ENCODE measurements at places on chromosomes 13 and 19. TPM values are rescaled to one million over a fixed set of nuclear protein-coding genes. Genes with fewer than 3 reads are reported as not detected.
A peak's percentile ranks its signal among the peaks of the same experiment; 100 is the strongest.

Gene ZNF763
- total RNA-seq, result 2.4 TPM

Gene GSX1
- total RNA-seq, result not detected

Gene PSG11
- total RNA-seq, result not detected

Gene ZNF699
- total RNA-seq, result 6.8 TPM

Gene HSPB6
- 25.3 TPM for total RNA-seq

Gene AMH
- 1.7 TPM for total RNA-seq

Gene MEIOSIN
- total RNA-seq, result not detected

Gene PDS5B
- total RNA-seq, result 46.1 TPM

DNA sequence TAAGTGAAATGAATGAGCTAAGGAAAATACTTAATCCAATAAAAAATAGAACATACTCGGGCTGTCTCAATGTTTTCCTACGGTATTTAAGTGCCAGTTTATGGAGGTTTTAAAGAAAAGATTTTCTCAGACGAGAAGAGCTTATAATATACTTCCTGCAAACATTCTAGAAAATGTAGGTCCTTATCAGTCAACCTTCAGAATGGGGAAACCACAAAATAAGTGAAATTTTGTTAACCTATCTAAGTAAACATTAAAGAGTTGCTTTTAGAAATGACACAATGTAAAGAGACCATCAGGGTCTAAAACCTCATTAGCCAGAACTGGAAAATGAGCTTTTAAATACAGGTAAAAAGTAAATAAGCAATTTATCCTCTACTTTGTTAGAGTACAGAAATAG lies 12.1 kb downstream of the MIR17HG start:
- no peak for DNase-seq
- no peak overlapping the region for H3K27ac ChIP-seq
- H3K4me1 ChIP-seq, result no peaks in the 10 kb centered on the region
- H3K4me3 ChIP-seq, result no peak overlapping the region
- peaks cover 3% of the 10 kb centered on the region for H3K36me3 ChIP-seq
- H3K27me3 ChIP-seq, result no peaks in the 10 kb centered on the region

DNA sequence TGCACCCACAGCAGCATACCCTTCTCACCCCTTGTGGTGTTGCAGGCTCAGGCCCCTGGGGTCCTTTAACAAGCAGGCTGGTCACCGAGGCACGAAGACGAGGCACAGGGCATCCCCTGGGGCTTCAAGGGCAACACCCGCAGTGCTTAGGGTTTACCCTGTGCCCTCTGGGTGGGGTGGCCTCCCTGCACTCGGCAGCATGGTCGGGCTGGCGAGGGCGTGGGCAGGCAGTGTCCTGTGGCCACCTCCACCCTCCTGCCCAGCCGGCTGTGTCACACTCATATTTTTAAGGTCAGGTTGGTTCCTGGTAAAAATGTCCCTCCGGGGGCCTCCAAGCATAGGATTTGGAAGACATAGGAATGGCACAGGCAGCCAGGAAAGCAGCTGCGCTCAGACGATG lies 11.4 kb upstream of the ZNF135 start:
- H3K27ac ChIP-seq, result no peak overlapping the region
- no peak overlapping the region for H3K4me3 ChIP-seq
- no peak for DNase-seq
- H3K36me3 ChIP-seq, result no peaks in the 10 kb centered on the region
- H3K4me1 ChIP-seq, result no peaks in the 10 kb centered on the region
- H3K27me3 ChIP-seq, result no peaks in the 10 kb centered on the region

GRCh38 chr19:58553799-58554493 lies 959 bp downstream of the CHMP2A start:
- peaks cover 41% of the 10 kb centered on the region for H3K36me3 ChIP-seq
- peak overlapping the region; percentile 76 for H3K4me3 ChIP-seq
- no peak for DNase-seq
- H3K4me1 ChIP-seq, result peaks cover 45% of the 10 kb centered on the region
- no peaks in the 10 kb centered on the region for H3K27me3 ChIP-seq
- peak overlapping the region; percentile 92 for H3K27ac ChIP-seq

GRCh38 chr13:85091631-85092234 lies 707.5 kb downstream of the SLITRK6 start:
- H3K4me1 ChIP-seq, result no peaks in the 10 kb centered on the region
- no peak overlapping the region for H3K4me3 ChIP-seq
- H3K36me3 ChIP-seq, result no peaks in the 10 kb centered on the region
- DNase-seq, result no peak

GRCh38 chr19:2032296-2032941 lies 16.9 kb upstream of the BTBD2 start:
- H3K4me3 ChIP-seq, result no peak overlapping the region
- no peaks in the 10 kb centered on the region for H3K27me3 ChIP-seq
- H3K4me1 ChIP-seq, result peaks cover 51% of the 10 kb centered on the region
- H3K27ac ChIP-seq, result peak overlapping the region; percentile 95
- H3K36me3 ChIP-seq, result no peaks in the 10 kb centered on the region

GRCh38 chr13:51552027-51552426 lies 32.2 kb upstream of the WDFY2 start:
- H3K4me3 ChIP-seq, result no peak overlapping the region
- no peak for DNase-seq
- no peaks in the 10 kb centered on the region for H3K36me3 ChIP-seq
- peaks cover 6% of the 10 kb centered on the region for H3K4me1 ChIP-seq
- no peak overlapping the region for H3K27ac ChIP-seq

DNA sequence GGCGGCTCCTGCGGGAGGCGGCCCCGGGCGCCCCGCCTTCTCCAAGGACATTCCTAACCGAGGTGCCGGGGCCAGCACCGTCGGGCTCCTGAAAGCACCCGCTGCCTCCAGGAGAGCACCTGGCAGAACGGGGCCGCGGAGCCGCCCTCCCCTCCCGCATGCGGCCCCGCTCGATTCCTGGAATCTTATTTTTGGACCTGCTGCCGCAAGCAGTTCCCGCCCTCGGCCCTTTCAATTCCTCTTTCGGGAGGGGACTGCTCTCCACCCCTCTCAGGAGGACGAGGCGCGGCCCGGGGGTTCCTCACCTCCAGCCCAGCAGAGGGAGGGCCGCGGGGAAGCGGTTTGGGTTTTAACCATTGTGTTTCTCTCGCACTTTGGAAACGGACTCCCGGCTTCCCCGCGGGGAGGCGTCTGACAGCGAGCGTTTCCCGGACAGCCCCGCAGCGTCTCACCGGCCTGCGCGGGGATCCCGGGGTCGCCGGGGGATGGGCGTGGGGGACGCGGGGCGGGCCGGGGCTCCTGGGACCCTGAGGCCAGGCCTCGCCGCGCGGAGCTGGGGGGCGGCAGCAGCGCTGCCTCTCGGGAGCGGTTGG lies 849 bp downstream of the GAS6 start:
- peak; percentile 57 for DNase-seq
- peaks cover 34% of the 10 kb centered on the region for H3K4me1 ChIP-seq
- no peaks in the 10 kb centered on the region for H3K27me3 ChIP-seq
- H3K36me3 ChIP-seq, result no peaks in the 10 kb centered on the region

- no peak overlapping the region for H3K27ac ChIP-seq
- DNase-seq, result no peak
- no peaks in the 10 kb centered on the region for H3K27me3 ChIP-seq
- no peak overlapping the region for H3K4me3 ChIP-seq
Observed at GRCh38 chr19:55225415-55225958, 3.1 kb downstream of the TMEM86B start.

GRCh38 chr19:52536448-52536800 lies 9.0 kb downstream of the ZNF808 start:
- H3K36me3 ChIP-seq, result peaks cover 4% of the 10 kb centered on the region
- peak; percentile 22 for DNase-seq
- H3K4me1 ChIP-seq, result no peaks in the 10 kb centered on the region
- peak overlapping the region; percentile 55 for H3K4me3 ChIP-seq
- H3K27ac ChIP-seq, result peak overlapping the region; percentile 79
- H3K27me3 ChIP-seq, result no peaks in the 10 kb centered on the region

DNA sequence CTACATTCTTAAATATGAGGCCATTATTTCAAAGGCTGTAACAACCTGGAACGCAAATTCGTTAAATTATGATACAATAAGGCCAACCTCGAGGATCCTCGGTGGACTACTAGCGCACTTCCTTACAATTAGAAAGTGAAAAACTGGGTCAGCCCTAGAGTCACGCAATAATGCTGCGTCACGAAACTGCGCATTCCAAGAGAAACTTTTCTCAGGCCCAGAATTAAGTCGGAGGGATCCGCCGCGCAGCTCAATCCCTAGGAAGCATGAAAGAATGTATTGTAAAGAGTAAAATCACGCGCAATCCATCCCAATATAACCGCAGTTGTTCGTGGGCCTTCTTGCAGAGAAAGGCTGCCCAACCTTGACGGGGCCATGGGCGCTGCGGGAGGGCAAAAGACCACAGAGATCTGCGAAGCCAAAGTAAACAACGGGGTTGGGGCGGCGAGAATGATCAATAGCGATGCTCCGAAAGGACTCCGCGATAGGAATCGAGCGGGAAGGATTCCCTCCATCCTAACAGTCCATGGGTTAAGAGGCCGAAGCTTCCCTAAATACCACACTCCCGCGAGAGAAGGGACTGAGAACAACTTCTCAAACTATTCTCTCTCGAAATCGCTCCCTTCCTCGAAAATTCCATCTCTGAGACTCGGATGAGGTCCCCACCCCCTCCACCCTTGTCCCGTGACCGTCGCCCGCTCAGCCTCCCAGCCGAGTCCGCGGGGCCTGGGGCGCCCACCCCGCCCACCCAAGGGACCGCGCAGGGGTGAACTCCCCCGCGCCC lies 564 bp downstream of the SPART start:
- no peaks in the 10 kb centered on the region for H3K27me3 ChIP-seq
- peak overlapping the region; percentile 100 for H3K27ac ChIP-seq

- no peaks in the 10 kb centered on the region for H3K36me3 ChIP-seq
- H3K4me1 ChIP-seq, result peaks cover 14% of the 10 kb centered on the region
- no peak overlapping the region for H3K27ac ChIP-seq
- no peak for DNase-seq
- no peaks in the 10 kb centered on the region for H3K27me3 ChIP-seq
- H3K4me3 ChIP-seq, result no peak overlapping the region
Observed at GRCh38 chr13:80040196-80040980, 300.5 kb downstream of the SPRY2 start.

DNA sequence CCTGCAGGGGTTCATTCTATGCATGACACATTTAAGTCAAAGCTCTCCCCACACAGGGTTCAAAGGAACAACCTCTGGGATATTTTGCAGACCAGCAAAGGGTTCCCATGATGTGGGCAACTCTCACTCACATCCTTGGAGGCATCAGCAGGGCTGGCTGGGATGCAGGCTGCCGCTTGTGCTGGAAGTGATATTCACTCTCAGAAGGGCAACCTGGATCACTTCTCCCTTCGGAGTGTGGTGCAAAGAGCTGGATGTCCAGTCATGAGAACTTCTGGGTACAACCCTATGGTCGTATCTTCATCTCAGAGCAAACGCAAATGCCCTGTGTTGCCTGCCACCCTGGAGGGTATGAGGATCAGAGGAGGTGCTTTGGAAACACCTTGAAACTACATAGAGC lies 98.6 kb downstream of the ZDHHC20 start:
- no peak for DNase-seq
- no peaks in the 10 kb centered on the region for H3K36me3 ChIP-seq
- H3K4me1 ChIP-seq, result no peaks in the 10 kb centered on the region
- H3K27ac ChIP-seq, result no peak overlapping the region
- H3K27me3 ChIP-seq, result no peaks in the 10 kb centered on the region
